Jurkat, Clone E6-1 (cell line): ENCODE measurements at places on chromosomes 4 and X.

DNA sequence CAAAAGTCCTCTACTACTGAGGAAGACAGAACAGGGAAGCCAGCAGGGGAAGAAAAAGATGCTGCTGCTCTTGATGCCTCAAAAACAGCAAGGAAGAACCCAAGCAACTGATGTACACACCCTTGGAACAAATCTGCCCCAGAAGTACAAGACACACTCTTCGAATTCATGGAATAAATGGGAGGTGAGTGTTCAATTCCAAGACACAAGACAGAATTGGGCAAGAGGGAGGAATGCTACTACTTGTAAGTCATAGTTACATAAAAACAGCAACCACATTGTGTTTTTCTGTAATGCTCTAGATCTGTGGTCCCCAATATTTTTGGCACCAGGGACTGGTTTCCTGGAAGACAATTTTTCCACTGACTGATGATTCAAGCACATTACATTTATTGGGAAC, 58.0 kb upstream of the H2AZ1 start:
- no peak for DNase-seq

DNA sequence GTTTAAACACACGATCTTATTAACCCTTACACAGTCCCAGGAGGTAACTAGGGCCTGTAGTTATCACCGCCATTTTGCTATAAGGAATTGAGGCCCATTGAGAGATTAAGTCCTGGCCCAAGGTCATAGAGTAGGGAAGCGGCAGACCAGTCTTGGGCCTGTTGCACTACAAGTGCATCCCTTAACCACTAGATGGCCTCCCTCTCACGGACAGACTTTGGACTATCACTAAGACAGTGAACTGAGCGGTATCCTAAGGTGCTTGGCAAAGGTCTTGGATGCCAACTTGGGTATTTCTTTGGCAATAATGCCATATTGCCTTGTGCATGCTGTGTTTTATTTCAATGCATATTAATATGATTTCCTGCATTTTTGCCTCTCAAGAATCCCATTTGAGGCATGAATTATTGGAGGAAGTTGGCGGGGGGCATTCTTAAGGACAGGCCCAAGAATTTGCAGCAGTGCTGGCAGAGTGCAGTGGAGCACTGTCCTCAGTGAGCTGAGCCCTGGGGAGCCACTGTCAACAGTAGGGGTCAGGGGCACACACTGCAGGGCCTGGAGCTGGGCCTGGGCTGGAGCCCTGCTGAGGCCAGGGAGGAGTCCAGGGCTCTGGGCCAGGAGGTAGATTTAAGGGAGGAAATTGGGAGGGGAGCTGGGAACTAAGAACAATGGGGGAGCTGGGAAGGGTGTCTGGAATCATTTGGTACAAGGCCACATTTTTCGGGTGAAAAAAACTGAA, 147.4 kb downstream of the SMIM20 start:
- DNase-seq: peak; percentile 42

DNA sequence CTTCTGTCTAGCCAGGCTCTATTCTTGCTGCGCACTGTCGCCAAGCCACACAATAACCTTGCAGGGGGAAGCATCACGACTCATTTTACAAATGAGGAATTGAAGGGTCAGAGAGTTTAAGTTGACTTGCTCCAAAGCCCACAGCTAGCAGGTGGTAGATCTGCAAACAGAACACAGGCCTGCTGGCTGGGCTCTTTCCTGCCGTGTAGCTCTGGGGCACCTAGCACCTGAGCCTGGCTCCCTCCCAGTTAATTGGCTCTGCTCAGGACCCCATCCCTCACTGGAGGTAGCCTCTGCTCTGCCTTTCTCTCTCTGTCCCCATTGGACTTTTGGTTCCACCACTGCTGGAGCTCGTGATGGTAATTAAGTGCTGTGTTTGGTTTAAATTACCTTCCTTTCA, 98.5 kb downstream of the NSUN7 start:
- no peak for DNase-seq

GRCh38 chrX:112877771-112878173, 37.1 kb upstream of the AMOT start:
- no peak for DNase-seq

DNA sequence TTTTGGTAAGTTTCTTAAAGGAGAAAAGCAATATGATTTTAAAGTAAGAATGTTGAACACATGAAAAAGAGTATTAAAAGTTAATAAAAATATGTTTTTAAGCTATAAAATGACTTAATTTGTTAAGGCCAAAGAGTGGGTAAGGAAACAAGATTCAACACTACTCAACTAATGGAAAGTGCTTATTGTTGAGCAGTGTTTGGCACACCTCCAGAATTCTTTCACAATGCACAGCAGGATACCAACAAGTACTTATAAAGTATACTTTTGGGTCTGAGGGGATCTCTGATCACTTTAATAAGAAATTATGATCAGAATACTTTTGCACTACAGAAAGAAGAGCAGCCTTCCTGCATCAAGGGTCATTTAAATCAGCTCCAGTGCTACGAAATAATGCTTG, 5.9 kb downstream of the LAMP2 start:
- no peak for DNase-seq

DNA sequence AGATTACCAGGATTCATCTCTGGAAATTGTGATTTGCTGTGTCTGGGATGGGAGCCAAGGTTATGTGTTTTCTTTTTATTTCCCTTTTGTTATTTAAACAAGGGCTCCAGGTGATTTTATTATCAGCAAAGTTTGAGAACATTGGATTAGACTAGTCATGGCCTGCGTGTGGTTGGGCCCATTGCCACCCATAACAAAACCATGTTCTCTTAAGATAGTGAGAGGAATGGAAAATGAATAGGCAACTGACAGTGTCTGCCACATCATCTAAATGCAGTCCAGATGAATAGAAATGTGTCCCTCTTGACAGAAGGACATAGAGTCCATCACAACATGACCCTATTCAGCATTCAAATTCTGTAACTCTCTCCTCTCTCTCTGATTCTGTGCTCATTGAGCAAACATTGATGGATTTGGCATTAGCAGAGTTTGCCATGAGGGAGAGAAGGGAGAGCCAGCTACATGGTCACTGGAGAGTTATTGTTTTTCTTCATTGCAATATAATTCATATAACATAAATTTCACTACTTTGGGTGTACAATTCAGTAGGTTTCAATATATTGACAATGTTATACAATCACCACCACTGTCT, 11.7 kb downstream of the XK start:
- no peak for DNase-seq

- DNase-seq: no peak
Observed at GRCh38 chr4:133920236-133920635, 281.4 kb downstream of the PABPC4L start.

GRCh38 chr4:88008122-88008742, 797 bp downstream of the PKD2 start:
- DNase-seq: no peak

- DNase-seq: no peak
Observed at GRCh38 chr4:101252721-101253120, 94.6 kb downstream of the PPP3CA start.

DNA sequence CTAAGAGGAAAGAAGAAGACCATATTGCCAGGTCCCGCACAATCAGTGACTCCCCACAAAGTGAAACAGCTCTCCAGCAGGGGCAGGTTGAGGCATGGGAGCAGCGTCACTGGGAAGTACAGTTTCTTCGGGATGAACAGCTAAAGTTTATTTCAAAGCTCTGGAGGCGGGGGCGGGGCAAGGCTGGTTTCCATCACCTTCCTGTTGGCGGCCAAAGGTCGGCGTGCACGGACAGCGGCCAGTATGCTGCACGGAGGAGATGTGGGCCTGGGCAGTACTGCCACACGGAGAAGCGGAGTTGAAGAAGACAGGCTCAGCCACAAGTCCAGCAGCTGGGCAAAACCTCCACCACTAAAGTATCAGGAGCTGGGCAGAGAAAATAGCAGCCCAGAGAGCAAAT, 951 bp upstream of the ZNF518B start:
- no peak for DNase-seq

GRCh38 chr4:78638337-78639172, 87.0 kb downstream of the ANXA3 start:
- DNase-seq: peak; percentile 50

- no peak for DNase-seq
Observed at GRCh38 chr4:100287534-100287933, 97.3 kb upstream of the DDIT4L start.

DNA sequence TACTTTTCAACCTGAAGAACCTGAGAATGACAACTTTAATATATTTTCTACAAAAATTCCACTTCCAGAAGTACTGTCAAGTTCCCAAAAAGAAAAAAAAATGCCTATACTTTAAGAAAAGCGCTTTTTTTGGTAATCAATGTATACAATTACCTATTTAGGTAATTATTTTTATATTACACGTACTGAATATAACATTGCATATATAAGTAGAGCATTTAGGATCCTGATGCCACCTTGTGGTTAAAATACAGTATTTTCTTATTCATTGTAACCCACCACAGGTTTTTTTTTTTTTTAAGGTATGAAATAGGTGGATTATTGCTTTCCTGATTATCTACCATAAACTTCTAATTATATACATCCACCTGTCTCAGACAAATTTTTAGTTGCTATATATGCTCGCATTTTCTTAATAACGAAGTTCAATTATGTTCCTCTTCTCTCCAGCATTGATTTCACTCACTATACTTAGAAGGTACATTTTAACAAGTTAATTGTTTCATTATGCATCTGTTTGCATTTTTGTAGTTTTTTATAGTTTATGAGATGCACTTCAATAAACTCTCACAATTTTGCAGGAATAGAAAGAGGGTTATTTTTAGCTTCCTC, 5.2 kb downstream of the MAP9 start:
- peak; percentile 29 for DNase-seq

DNA sequence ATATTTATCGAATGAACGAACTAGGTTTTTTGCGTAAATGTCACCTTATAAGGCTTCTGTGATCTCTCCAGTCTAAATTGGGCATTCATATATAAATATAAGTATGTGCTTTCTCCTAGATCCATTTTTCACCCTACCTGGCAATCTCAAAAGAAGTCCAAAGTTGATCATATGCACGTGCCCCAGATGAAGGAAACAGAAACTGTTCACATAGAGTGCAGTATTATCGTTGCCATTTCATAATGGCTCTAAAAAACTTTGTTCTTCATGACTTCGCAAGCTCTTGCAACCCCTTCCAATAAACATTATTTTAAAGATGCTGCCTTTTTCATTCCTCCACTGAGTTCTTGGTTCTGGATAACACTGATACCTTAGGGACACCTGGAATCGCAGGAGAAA, 708 bp downstream of the INTS12 start:
- no peak for DNase-seq

- DNase-seq: no peak
Observed at GRCh38 chrX:129472116-129472515, 51.2 kb downstream of the SMARCA1 start.

DNA sequence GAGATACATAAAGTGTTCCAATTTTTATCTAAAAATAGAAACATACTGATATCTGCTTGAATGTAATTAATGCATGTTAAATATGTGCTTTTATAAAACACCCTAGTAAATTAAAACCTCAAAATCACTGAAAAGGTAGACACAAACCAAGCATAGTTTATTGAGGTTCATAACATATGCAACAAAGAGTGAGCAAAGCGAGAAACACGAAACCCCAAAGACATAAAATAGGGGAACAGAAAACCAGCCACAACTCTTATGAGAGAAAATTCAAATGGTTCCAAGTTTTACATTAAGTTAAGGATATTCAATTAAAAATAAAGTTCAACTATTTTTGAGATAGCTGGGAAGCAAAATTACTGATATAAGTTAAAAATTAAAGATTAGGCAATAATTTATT, 336.4 kb upstream of the AGA start:
- no peak for DNase-seq

- peak; percentile 28 for DNase-seq
Observed at GRCh38 chrX:153723351-153724251, 586 bp downstream of the BCAP31 start.

DNA sequence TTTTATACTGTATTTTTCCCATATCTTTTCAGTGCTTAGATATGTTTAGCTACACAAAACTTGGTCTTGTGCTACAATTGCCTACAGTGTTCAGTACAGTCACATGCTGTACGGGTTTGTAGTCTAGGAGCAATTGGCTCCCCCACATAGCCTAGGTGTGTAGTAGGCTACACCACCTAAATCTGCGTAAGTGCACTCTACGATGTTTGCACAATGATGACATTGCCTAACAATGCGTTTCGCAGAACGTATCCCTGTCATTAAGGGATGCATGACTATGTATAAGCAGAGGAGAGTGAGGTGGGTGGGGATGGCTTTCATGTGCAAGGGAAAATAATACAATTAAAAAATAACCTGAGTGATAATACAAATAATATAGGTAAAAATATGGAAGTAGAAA, 131.4 kb downstream of the GBA3 start:
- DNase-seq: no peak

GRCh38 chr4:182486881-182487280, 243.7 kb downstream of the TENM3 start:
- no peak for DNase-seq

- DNase-seq: no peak
Observed at GRCh38 chr4:175790083-175790482, 22.0 kb downstream of the GPM6A start.

DNA sequence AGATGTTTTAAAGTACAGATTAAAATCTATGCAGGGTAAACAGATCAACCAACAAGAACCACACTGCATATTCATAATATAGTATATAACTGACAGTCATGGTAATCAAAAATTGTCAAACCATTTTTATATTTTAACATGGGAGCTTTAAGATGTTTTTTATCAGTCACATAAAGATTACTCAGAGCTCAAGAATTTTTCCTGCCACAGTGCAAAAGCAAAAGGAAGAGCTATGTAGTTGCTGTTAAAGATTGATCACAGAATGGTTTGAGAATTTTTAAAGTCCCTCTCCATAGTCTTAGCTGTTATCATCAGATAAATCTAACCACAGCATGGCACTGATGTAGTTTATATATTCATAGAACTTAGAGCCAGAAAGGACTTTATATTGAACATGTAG, 8.5 kb downstream of the RAB9B start:
- no peak for DNase-seq

DNA sequence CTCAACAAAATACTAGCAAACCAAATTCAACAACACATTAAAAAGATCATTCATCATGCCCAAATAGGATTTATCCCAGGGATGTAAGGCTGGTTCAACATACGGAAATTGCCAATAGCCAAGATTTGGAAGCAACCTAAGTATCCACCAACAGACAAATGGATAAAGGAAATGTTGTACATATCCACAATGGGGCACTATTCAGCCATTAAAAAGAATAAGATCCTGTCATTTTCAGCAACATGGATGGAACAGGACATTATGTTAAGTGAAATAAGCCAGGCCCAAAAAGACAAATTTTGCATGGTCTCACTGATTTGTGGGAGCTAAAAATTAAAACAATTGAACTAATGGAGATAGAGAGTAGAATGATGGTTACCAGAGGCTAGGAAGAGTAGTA, 82.0 kb upstream of the FAM241A start:
- no peak for DNase-seq

- no peak for DNase-seq
Observed at GRCh38 chr4:5224340-5224739, 173.1 kb downstream of the STK32B start.
